ENCODE measurements at places on chromosomes 12 and 14. TPM values are rescaled to one million over a fixed set of nuclear protein-coding genes. Genes with fewer than 3 reads are reported as not detected.

Gene HSPB8
- total RNA-seq = 33.8 TPM

Gene RPGRIP1
- not detected for total RNA-seq

Gene LRTM2
- total RNA-seq = not detected

Gene MYH6
- not detected for total RNA-seq

Gene NRIP2
- 1.6 TPM for total RNA-seq

Gene TAS2R42
- total RNA-seq = not detected

Gene LTBR
- 242 TPM for total RNA-seq

Gene CLEC4D
- not detected for total RNA-seq

Gene TAS2R13
- 0.86 TPM for total RNA-seq

Gene MANSC4
- total RNA-seq = not detected

Gene PLCZ1
- not detected for total RNA-seq

Gene CLEC9A
- total RNA-seq = not detected

DNA sequence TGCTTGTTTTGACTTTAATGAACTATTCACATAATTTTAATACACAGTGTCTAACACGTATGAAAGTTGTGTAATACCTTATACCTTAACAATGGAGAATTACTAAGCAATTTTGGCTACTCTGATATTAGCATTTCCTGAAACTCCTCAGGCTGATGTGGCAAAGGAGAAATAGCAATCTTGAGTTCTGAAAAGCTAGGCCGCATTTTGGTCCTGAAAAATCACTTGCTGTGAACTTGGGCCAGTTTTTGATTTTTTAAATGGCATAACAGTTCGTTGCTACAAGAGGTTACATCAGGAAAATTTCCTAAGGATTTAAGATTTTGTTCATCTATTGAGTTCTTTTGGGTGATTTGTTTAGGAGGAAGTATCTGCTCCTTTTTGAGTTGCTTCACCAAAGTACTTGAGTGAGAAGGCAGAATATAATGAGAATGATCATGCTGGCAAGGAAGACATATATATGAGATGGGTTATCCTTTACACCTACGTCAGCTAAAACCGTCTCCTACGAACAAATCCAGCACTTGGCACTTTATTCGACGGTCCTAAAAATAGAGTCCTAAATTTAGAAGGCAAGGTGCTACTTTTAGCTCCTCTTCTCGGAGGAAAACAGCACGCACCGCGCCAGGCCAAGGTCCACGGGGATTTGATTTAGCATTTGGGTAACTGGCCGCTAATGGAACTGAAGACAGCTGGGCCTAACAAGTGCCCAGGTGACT is 32.2 kb downstream of the MIA2 start:
- no peak for DNase-seq
- H3K27me3 ChIP-seq = no peaks in the 10 kb centered on the region
- H3K36me3 ChIP-seq = no peaks in the 10 kb centered on the region
- peak overlapping the region; percentile 87 for H3K4me3 ChIP-seq

DNA sequence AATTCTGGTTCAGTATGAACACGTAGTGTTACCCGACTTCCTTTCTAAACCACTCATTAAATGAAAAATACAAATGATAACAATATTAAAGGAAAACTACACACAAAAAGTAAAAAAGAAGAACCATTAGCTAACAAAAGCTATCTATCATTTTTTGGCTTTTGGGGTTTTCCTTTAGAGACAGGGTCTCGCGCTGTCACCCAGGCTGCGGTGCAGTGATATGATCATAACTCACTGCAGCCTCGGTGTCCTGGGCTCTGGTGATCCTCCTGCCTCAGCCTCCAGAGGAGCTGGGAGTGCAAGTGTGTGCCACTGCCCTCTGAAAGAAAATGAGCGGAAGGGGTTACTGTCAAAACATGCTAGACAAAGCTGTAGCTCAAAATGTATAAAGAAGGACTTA is 238.2 kb upstream of the AVPR1A start:
- H3K27ac ChIP-seq = no peak overlapping the region
- H3K36me3 ChIP-seq = no peaks in the 10 kb centered on the region
- H3K27me3 ChIP-seq = no peaks in the 10 kb centered on the region
- no peak for DNase-seq
- H3K4me1 ChIP-seq = no peaks in the 10 kb centered on the region

- no peaks in the 10 kb centered on the region for H3K27me3 ChIP-seq
- H3K4me1 ChIP-seq = no peaks in the 10 kb centered on the region
These were observed 112.0 kb downstream of the SLC15A5 start for GRCh38 chr12:16165506-16165905.

GRCh38 chr14:55705651-55706364 is 125.8 kb downstream of the KTN1 start:
- H3K27ac ChIP-seq = no peak overlapping the region
- H3K4me3 ChIP-seq = no peak overlapping the region
- peaks cover 16% of the 10 kb centered on the region for H3K4me1 ChIP-seq
- DNase-seq = no peak
- no peaks in the 10 kb centered on the region for H3K27me3 ChIP-seq
- H3K36me3 ChIP-seq = no peaks in the 10 kb centered on the region

- H3K27me3 ChIP-seq = no peaks in the 10 kb centered on the region
- peaks cover 15% of the 10 kb centered on the region for H3K4me1 ChIP-seq
- DNase-seq = no peak
- H3K4me3 ChIP-seq = peak overlapping the region; percentile 83
- peaks cover 19% of the 10 kb centered on the region for H3K36me3 ChIP-seq
These were observed 1.0 kb upstream of the BTG1 start for GRCh38 chr12:92146497-92147224.

DNA sequence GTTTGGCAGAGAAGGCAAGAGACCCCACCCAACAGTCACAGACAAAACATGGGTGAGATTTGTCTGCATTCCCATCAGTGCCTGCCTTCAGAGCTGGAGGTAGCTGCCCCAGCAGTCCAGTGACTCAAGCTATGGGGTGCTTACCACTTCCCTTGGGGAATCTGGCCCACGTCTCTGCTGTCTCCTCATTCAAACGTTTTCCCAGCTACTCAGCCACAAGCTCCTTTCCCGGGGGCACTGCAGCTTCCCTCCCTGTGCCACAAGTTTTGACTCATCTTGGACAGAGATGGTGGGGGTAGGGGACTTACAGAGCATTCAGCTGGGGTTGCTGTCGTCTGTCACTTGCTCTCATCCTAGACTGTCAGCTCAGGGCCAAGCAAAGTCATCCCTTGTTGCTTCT is 66.6 kb downstream of the FBXL14 start:
- peaks cover 44% of the 10 kb centered on the region for H3K27me3 ChIP-seq
- no peak overlapping the region for H3K27ac ChIP-seq
- no peak for DNase-seq
- H3K4me3 ChIP-seq = no peak overlapping the region
- no peaks in the 10 kb centered on the region for H3K36me3 ChIP-seq
- peaks cover 27% of the 10 kb centered on the region for H3K4me1 ChIP-seq

DNA sequence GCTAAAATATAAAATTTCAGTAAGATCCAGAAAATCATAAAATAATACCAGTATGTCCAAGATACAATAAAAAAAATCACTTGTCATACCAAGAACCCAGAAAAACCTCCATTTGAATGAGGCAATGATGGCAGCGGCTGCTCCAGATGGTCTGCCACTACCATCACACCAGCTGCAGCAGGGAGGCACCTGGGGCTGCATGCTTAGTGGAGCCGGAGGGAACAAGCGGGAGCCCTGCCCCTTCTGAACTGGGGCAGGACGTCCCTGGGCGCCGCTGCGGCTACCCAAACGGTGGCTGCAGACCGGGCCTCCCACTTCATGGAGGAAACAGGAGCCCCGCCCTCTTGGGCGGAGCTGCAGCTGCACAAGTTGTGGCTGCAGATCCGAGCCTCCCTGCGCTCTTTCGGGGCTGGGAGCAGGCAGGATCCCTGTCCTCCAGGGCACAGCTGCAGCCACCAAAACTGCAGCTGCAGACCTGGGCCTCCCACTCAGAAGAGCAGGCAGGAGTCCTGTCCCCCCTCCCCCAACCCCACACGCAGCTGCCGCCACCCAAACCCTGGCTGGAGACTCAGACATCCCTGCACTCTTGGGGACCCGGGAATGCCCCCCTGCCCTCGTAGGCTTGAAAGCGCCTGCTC is 36.1 kb upstream of the OR5AU1 start:
- no peak overlapping the region for H3K27ac ChIP-seq
- peak; percentile 84 for DNase-seq
- no peaks in the 10 kb centered on the region for H3K27me3 ChIP-seq
- H3K36me3 ChIP-seq = no peaks in the 10 kb centered on the region
- H3K4me1 ChIP-seq = peaks cover 9% of the 10 kb centered on the region
- peak overlapping the region; percentile 44 for H3K4me3 ChIP-seq

DNA sequence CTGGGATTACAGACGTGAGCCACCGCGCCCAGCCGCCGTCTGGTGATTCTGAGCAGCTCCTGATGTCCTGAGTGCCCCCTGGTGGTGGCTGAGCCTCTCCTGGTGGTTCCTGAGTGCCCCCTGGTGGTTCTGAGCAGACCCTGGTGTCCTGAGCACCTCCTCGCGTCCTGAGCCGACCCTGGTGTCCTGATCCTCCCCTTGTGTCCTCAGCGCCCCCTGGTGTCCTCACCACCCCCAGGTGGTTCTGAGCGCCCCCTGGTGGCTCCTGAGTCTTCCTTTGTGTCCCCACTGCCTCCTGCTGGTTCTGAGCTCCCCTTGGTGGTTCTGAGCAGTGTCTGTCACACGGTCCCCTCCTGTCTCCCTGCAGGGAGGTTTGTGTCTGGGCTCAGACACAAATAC is 1304.9 kb downstream of the TMEM121 start:
- no peaks in the 10 kb centered on the region for H3K27me3 ChIP-seq
- H3K4me3 ChIP-seq = no peak overlapping the region
- H3K36me3 ChIP-seq = no peaks in the 10 kb centered on the region
- no peaks in the 10 kb centered on the region for H3K4me1 ChIP-seq
- H3K27ac ChIP-seq = no peak overlapping the region

DNA sequence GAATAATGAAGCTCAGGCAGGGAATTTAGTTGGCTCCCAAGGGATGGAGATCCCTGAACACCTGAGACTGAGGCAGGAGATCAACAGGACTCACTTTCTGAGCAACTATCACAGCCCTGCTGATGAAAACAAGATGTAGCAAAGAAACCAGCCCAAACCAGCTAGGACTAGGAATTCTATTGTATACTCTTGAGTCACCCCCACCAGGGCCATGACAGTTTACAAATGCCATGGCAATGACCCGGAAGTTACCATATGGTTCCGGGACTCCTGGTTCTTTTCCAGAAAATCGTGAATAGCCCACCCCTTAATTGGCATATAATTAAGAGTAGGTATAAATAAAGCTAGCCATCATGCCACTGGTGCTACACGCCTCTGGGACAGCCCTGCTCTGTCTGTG is 46.0 kb upstream of the OASL start:
- no peak overlapping the region for H3K27ac ChIP-seq
- DNase-seq = no peak
- no peaks in the 10 kb centered on the region for H3K4me1 ChIP-seq
- H3K27me3 ChIP-seq = no peaks in the 10 kb centered on the region
- H3K36me3 ChIP-seq = no peaks in the 10 kb centered on the region
- no peak overlapping the region for H3K4me3 ChIP-seq

- no peak for DNase-seq
- H3K27me3 ChIP-seq = peaks cover 52% of the 10 kb centered on the region
- H3K36me3 ChIP-seq = no peaks in the 10 kb centered on the region
- H3K4me1 ChIP-seq = no peaks in the 10 kb centered on the region
- H3K27ac ChIP-seq = no peak overlapping the region
These were observed 48.1 kb downstream of the KCNA1 start for GRCh38 chr12:4957761-4958160.

DNA sequence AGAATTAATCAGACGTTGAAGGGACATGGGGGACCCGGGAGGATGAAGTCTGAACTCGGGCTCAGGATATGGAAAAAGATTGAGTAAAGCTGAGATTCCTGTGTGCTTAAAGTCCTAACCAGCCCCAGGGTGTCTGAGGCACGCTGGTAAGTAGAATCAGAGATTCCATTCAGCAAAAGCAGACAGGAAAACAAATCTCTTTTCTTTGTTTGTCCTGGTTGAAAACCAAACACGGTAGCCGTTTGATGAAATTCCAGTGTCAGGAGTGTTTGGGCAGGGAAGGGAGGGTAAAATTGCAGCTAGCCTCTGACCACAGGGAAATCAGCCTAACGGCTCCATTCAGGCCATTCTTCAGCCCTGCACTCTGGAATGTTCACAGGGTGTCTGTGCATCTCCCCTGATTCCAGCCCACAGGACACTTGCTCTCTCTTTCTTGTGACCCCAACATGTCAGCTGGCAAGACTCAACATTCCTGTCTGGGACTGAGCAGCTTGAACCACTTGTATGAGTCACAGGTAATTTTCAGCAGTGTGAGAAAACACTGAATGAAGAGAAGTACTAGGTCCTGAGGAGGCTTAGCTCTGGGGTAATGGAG is 31.0 kb downstream of the NINJ2 start:
- peaks cover 44% of the 10 kb centered on the region for H3K4me1 ChIP-seq
- H3K27ac ChIP-seq = peak overlapping the region; percentile 77
- H3K27me3 ChIP-seq = no peaks in the 10 kb centered on the region
- H3K4me3 ChIP-seq = no peak overlapping the region
- no peaks in the 10 kb centered on the region for H3K36me3 ChIP-seq
- DNase-seq = no peak

- no peaks in the 10 kb centered on the region for H3K4me1 ChIP-seq
- no peaks in the 10 kb centered on the region for H3K36me3 ChIP-seq
- peaks cover 28% of the 10 kb centered on the region for H3K27me3 ChIP-seq
- no peak overlapping the region for H3K27ac ChIP-seq
These were observed 10.8 kb downstream of the DLK1 start for GRCh38 chr14:100737526-100737925.

- H3K36me3 ChIP-seq = no peaks in the 10 kb centered on the region
- H3K27ac ChIP-seq = no peak overlapping the region
- no peaks in the 10 kb centered on the region for H3K4me1 ChIP-seq
- H3K27me3 ChIP-seq = no peaks in the 10 kb centered on the region
- H3K4me3 ChIP-seq = no peak overlapping the region
These were observed 20.1 kb upstream of the USP44 start for GRCh38 chr12:95571369-95571768.

- H3K27me3 ChIP-seq = no peaks in the 10 kb centered on the region
- no peaks in the 10 kb centered on the region for H3K4me1 ChIP-seq
- peaks cover 32% of the 10 kb centered on the region for H3K36me3 ChIP-seq
- DNase-seq = no peak
- no peak overlapping the region for H3K4me3 ChIP-seq
- H3K27ac ChIP-seq = no peak overlapping the region
These were observed 141.1 kb downstream of the PCNX1 start for GRCh38 chr14:71048393-71048792.

- peaks cover 19% of the 10 kb centered on the region for H3K4me1 ChIP-seq
- peak overlapping the region; percentile 71 for H3K27ac ChIP-seq
- no peak for DNase-seq
These were observed 235.2 kb downstream of the BCL11B start for GRCh38 chr14:99036611-99037293.

GRCh38 chr12:65685514-65685913 is 138.8 kb upstream of the HMGA2 start:
- H3K36me3 ChIP-seq = no peaks in the 10 kb centered on the region
- no peak for DNase-seq
- no peaks in the 10 kb centered on the region for H3K4me1 ChIP-seq
- H3K27ac ChIP-seq = no peak overlapping the region
- H3K27me3 ChIP-seq = no peaks in the 10 kb centered on the region

- no peak overlapping the region for H3K27ac ChIP-seq
- no peaks in the 10 kb centered on the region for H3K36me3 ChIP-seq
- no peaks in the 10 kb centered on the region for H3K27me3 ChIP-seq
- H3K4me3 ChIP-seq = no peak overlapping the region
- H3K4me1 ChIP-seq = no peaks in the 10 kb centered on the region
These were observed 26.7 kb downstream of the MED21 start for GRCh38 chr12:27048822-27049752.

GRCh38 chr12:87054226-87054625 is 798.0 kb upstream of the MGAT4C start:
- no peak for DNase-seq
- no peak overlapping the region for H3K4me3 ChIP-seq
- H3K4me1 ChIP-seq = no peaks in the 10 kb centered on the region

GRCh38 chr12:128583453-128583852 is 240.3 kb downstream of the SLC15A4 start:
- H3K27me3 ChIP-seq = no peaks in the 10 kb centered on the region
- no peaks in the 10 kb centered on the region for H3K4me1 ChIP-seq

- peaks cover 27% of the 10 kb centered on the region for H3K4me1 ChIP-seq
- DNase-seq = no peak
- H3K27ac ChIP-seq = no peak overlapping the region
These were observed 17.8 kb downstream of the PITPNM2 start for GRCh38 chr12:123132951-123133619.
